Stimulated activated CD4-positive, alpha-beta T cell treated with anti-CD3 and anti-CD28 coated beads, TNF-alpha, amount 100 ng/mL, for 48 hours (primary cell): ENCODE measurements at places on chromosomes 7 and 10.

GRCh38 chr10:126331101-126331500, 57.2 kb downstream of the ADAM12 start:
- no peak for DNase-seq

- DNase-seq, result no peak
These were observed 191.3 kb downstream of the CUX1 start for GRCh38 chr7:102008535-102009262.

- no peak for DNase-seq
These were observed 599.2 kb upstream of the PCDH15 start for GRCh38 chr10:55400075-55400849.

DNA sequence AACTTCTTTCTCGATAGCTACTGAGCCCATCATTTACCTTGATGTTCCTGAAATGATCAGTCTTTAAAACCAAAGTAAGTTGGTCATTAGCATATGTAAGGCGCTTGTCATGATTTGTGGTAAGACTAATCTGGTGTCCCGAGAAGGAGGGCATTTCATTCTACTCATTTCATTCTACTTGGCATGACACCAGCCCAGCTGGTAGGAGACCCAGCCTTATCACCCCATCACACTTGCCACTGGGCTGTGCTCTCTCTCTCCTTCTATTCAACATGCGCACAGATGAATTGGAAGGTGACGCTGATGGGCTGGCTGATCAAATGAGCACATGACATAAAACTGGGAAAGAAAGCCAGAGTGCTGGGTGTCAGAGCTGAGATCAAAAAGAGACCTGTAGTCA, 65.7 kb downstream of the CRTAC1 start:
- DNase-seq, result no peak

GRCh38 chr10:110355922-110356627, 51.4 kb upstream of the SMNDC1 start:
- no peak for DNase-seq

DNA sequence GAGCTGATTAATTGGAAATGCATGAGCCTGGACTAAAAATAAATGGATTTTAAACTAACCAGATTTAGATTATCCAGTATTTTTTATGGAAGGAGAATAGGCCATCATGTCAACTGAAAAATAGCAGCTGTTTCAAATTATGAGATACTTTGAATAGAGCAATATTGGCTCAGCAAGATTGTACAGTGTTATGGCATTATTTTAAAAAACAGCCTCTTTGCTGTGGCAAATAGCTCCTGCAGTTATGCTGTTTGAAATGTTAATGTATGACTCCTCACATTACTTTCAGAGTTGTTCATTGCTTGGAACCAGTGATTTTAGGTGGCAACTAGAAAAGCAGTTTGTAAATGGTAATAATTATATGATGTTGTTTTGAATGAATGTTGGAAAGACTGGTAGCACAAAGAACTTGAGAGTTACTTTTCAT, 244.5 kb downstream of the KIAA1217 start:
- no peak for DNase-seq

DNA sequence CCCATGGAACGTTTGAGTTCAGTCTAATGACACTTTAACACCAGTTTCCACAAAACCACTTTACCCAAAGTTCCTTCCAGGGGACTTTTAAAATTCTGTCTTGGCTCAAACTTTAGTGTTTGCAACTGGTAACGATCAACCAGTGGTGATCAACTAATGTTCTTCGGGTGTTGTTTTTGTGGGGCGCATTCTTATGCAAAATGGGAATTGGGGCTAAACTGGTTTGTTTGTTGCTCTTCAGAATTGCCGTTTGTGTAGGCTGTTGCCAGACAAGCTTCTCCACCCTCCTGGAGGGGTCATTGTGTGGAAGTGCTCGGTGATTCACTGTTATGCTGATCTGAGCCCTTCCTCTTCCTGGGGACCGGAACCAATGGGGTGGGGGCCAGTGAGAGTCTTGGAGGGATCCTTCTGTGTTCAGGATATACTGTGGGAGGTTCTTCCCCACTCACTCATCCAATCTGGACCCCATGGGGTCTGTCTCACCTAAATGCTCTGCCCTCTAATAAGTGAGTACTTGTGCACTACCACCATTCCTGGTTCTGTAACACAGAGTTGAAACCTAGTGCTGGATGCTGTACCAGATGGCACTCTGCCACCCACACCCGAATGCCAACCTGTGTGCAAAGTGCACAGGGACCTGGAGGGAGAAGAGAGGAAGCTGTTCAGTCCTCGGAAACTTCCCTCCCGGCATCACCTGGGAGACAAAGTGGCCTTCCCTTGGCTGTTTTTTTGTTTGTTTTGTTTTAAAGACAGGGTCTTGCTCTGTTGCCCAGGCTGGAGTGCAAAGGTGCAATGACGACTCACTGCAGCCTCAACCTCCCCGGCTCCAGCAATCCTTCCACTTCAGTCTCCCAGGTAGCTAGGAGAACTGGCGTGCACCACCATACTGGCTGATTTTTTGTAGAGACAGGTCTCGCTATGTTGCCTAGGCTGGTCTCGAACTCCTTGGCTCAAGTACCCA, 2.1 kb downstream of the NFE2L3 start:
- no peak for DNase-seq

DNA sequence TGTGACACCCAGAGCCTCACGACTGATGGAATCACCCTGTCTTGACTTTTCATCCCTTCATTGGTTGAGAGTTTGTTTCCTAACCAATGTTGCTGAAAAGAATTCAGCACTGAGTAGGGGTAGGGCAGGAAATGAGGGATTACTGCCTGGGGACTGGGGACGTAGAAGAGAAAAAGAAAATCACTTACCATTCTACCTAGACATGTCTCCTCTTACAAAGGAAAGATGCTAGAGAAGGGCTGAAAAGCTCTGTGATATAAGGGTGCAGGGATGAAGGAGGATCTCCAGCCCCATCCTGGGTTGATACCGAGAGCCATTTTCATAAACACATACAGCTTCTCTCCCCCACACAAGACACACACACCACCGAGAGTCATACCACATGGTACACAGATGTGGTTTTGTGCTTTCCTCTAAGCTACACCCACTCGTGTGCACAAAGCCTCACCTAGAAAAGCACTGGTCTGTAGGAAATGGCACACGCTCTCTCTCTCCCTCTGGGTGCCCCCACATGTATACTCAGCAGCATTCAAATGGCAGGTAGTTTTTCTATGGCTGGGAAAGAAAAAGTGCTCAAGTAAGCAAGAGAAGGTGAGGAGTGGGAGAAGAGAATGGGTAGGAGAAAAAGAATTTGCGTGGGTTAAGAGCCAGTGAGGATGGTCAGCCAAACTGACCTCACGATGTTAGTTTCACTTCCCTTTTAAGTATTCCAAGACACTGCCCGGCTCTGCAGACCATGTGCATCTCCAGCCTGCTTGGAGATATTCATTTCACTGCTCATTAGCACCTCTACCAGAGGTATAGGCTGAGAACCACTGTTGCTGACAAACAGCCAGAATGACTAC, 85.8 kb downstream of the CALD1 start:
- DNase-seq, result peak; percentile 14

- no peak for DNase-seq
These were observed 102.1 kb downstream of the GAD2 start for GRCh38 chr10:26318672-26319071.

DNA sequence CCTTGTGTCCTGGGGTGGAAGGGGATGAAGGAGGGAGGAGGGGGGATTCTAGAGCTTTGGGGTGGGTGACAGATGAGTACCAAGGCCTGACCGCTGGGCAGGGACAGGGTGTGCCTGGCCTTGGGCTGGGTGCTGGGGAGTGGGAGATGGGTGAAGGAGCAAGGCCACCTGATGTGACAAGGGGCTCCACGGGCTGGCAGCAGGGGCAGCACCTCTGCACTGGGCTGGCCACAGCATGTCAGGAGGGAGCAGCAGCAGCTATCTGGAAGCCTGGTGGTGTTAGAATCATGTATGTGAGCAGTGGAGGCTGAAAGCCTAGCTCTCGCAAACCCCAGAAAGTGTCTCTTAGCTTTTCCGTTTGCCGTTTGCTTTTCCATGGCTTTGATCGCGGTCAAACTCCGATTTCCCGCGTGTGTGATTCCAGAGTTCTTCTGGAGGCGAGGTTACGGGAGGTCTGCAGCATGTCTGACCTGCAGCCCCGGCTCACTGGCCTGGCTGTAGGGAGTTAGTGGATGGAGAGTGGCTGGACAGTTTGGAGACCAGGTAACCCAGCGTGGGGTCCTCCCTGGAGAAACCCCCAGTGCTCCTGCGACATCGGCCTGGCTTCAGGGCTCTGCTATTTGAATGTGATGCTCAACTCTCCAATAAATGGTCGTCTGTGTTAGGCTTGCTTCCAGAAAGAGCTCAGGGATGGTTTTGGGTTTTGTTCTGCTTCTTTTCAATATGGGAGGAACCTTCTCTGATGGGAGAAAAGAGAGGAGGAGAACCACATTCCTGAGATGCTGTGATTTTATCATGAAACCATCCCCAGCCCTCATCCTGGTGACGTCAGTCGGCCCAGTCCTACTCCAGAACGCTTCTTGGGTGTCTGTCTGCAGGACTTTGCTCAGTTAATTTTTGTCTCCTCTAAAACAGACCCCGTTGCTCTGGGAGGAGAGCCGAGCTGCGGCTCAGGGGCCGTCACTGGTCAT, 105.5 kb downstream of the CUX1 start:
- no peak for DNase-seq

- DNase-seq, result no peak
These were observed 183.7 kb downstream of the TRIL start for GRCh38 chr7:28774261-28774988.

GRCh38 chr10:25117757-25118156, 57.0 kb upstream of the GPR158 start:
- no peak for DNase-seq

- no peak for DNase-seq
These were observed 66.4 kb upstream of the ARHGAP21 start for GRCh38 chr10:24790073-24790472.

DNA sequence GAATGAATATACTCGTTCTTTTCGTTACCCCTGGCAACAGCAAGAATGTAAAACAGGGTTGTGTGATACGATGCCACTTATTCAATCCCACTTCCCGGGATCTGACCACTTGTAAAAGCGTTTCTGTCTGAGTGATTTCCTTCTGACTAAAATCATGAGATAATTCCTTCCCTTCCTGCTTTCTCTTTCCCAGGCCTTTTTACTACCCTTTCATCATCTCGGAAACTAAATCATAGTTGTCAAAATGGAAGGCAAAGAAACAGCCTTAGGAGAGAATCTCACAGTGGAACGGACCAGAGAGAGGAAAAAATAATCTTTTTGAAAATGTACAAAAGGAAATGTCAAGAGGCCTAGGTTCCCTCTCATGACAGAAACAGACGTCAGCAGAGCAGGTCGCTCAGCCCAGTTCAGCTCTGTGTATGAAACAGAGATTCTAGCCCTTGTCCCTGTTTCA, 29.8 kb downstream of the DIP2C start:
- DNase-seq, result no peak
